ENCODE measurements at places on chromosomes 2 and 18. TPM values are rescaled to one million over a fixed set of nuclear protein-coding genes. Genes with fewer than 3 reads are reported as not detected.

GRCh38 chr2:74439373-74439772 lies 2.4 kb downstream of the RTKN start:
- H3K27me3 ChIP-seq, result peaks cover 20% of the 10 kb centered on the region
- H3K4me1 ChIP-seq, result peaks cover 17% of the 10 kb centered on the region
- H3K36me3 ChIP-seq, result no peaks in the 10 kb centered on the region
- no peak overlapping the region for H3K4me3 ChIP-seq
- no peak for DNase-seq
- H3K27ac ChIP-seq, result no peak overlapping the region

DNA sequence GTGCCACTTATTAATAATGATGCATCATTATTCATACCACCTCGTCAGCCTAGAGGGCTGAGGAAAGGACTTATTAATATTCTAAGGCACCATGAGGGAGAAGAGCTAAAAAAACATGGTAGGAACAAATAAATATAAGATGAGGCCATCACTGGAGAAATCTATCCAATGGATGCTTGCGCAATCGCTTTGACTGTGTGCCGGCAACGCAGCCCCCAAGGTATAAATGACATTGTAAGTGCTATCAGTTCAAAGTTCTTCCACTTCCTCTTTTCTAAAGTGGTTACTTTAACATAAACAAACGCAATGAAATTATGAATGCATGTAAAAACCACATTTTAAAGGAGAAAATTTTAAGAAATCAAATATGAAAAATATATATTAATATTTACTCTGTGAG lies 164.6 kb downstream of the EIPR1 start:
- H3K27me3 ChIP-seq, result no peaks in the 10 kb centered on the region
- no peak overlapping the region for H3K4me3 ChIP-seq
- no peak overlapping the region for H3K27ac ChIP-seq
- no peaks in the 10 kb centered on the region for H3K36me3 ChIP-seq
- H3K4me1 ChIP-seq, result peaks cover 12% of the 10 kb centered on the region

GRCh38 chr2:231597014-231597611 lies 4.4 kb downstream of the TEX44 start:
- no peak overlapping the region for H3K27ac ChIP-seq
- no peaks in the 10 kb centered on the region for H3K4me1 ChIP-seq
- H3K4me3 ChIP-seq, result no peak overlapping the region
- no peaks in the 10 kb centered on the region for H3K27me3 ChIP-seq

DNA sequence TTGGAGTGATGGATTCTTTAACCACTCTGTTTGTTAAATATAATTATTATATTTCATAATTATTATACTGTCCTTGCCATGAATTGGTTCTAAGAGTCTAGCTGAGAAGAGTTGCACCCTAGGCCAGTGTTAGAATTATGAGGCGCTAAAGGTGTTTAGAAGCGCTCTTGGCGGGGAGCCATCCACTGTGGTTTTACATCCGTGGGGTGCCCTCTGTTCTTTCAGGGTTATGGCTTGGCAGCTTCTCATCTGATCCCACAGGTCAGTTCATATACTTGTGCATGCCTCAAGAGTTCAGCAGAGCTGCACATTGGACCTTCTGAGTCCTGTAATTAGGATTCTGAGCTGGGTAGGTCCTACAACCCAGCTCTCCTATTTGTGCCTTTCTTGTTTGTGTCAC lies 9.1 kb downstream of the ASAP2 start:
- no peak overlapping the region for H3K4me3 ChIP-seq
- H3K4me1 ChIP-seq, result no peaks in the 10 kb centered on the region
- H3K27ac ChIP-seq, result no peak overlapping the region
- H3K36me3 ChIP-seq, result no peaks in the 10 kb centered on the region
- DNase-seq, result no peak
- H3K27me3 ChIP-seq, result no peaks in the 10 kb centered on the region

DNA sequence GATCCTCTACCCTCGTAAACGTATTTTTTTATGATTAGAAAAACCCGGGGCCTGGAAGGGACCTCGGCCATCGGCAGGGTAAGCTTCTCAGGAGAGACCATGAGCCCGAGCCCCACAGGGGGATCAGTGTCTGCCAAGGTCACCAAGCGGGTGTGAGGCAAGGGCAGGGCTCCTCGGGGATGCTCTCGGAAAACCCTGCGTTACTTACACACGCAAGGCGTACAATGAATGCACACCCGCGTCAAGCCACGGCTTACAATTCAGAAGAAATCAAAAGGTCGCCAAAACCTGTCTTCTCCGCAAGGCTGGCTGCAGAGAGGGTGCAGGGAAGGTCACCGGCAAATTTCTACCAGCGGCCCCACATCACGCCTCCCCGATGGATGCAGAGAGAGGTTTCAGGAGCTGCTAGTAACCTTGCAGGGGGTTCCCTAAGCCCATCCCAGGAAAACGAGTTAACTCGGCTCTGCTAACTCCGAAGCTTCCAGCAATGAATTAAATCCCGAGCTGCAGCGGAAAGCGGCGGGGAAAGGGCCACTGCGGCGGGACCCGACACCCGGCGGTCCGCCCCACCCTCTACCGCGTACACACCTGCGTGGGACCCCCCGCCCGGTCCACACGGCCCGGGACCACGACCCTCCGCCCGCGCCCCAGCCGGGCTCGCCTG lies 638 bp downstream of the ST3GAL5 start:
- H3K4me1 ChIP-seq, result peaks cover 48% of the 10 kb centered on the region
- no peaks in the 10 kb centered on the region for H3K27me3 ChIP-seq
- peak; percentile 59 for DNase-seq

DNA sequence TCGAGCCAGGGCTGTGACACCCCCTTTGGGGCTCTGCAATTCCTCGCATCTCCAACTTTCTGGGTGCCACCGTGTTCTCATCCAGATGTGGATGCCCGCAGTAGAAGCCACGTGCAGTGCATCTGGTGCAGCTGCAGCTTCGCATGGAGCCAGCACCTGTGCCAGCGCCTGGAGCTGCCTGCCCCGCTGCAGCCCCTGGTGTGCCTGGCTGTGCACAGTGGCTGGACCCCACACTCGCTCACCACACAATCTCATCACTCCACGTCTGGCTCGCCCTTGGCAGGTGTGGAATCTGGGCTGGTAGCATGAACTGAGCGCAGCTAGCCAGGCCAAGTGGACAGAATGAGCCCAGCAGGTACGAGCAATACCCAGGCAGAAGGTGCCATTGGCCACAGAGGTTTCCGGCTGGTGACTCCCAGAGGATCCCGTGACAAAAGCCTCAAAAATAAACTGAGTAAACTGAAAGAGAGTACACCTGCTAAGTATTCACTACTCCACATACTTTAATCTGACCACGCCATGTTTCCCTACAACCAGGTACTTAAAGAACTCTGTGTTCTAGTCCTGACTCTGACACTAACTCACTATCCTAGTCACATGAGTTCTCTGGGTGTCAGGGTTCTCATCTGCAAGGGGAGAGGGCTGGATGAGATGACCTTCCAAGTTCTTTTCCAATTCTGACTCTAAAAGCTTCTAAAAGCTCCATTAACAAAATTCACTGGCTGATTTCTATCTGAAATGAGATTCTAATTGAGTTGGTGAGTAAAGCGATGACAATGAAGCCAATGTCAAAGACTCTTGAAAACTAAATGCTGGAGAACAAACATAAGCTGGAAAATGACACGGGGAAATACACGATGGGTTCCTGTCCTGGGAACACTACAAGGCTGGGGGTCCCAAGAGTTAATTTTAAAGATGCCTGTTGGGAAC lies 37.1 kb downstream of the RNF152 start:
- H3K4me3 ChIP-seq, result no peak overlapping the region
- H3K36me3 ChIP-seq, result no peaks in the 10 kb centered on the region
- no peaks in the 10 kb centered on the region for H3K4me1 ChIP-seq
- H3K27ac ChIP-seq, result no peak overlapping the region

GRCh38 chr2:140041239-140041638 lies 1261.0 kb upstream of the NXPH2 start:
- H3K4me1 ChIP-seq, result no peaks in the 10 kb centered on the region
- no peak overlapping the region for H3K27ac ChIP-seq
- no peaks in the 10 kb centered on the region for H3K36me3 ChIP-seq
- H3K4me3 ChIP-seq, result no peak overlapping the region

DNA sequence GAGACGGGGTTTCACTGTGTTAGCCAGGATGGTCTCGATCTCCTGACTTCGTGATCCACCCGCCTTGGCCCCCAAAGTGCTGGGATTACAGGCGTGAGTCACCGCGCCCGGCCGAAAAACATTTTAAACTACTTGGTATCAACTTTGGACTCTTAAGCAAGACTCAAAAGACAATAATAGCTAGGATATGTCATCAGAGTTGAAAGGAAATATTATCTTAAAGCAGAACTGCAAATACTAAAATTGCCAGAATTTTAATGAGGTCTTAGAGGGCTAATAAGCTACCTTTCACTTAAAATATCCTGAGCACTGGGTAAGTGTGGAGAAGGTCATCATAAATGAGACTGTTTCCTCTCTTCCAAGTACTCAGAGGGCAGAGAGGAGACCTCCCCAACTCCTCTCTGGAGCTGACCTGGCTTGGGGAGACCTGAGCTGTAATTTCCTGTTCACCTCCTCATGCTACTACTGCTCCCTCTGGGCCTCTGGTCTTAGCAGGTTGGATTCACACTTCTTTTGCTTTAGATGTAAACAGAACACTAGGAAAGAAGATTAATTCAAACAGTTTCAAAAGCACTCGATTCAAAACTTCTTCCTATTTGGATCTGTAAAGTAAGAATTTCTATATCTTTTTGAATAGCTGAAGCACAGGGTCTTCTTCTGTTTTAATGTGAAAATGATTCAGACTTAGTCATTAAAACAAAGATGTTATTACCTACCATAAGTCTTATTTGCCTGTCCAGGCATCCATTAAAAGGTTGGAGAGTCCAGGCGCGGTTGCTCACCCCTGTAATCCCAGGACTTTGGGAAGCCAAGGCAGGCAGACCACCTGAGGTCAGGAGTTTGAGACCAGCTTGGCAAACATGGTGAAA lies 16.5 kb downstream of the CNRIP1 start:
- no peak for DNase-seq
- H3K27ac ChIP-seq, result no peak overlapping the region
- no peak overlapping the region for H3K4me3 ChIP-seq
- H3K36me3 ChIP-seq, result no peaks in the 10 kb centered on the region
- H3K4me1 ChIP-seq, result no peaks in the 10 kb centered on the region

GRCh38 chr2:134014196-134014960 lies 239.5 kb upstream of the MGAT5 start:
- no peaks in the 10 kb centered on the region for H3K4me1 ChIP-seq
- H3K36me3 ChIP-seq, result no peaks in the 10 kb centered on the region
- no peak overlapping the region for H3K4me3 ChIP-seq
- no peaks in the 10 kb centered on the region for H3K27me3 ChIP-seq

DNA sequence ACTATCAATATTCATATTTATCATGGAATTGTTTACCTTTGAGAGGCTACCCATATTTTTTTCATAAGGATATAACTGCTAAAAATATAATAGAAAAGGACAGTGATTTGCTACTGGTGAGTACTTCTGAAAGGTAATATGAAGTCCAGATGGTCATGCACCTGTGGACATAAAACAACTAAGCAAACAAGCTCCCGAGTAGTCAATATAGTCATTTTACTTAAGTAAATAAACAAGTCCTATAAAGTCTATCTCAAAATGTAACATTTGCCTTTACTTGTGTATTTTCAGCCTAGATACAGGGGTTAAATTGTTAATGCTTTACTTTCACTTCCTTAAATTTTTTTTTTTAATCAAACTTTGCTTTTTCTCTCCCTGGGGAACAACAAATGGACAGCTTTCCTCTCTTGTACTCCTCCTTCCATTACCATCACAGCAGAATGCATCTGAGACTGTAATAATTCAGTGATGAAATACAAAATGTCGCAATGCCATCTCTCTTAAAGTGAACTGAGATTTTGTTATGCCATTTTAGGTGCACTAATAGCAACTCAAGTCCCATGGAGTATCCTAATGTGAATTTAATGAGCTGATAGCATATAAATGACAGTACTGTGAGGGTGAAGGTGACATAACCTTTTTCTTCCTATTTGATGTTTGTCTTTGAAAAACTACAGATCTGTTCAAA lies 1325.4 kb upstream of the ZEB2 start:
- H3K27ac ChIP-seq, result no peak overlapping the region
- no peaks in the 10 kb centered on the region for H3K4me1 ChIP-seq
- no peak overlapping the region for H3K4me3 ChIP-seq
- no peak for DNase-seq
- H3K36me3 ChIP-seq, result no peaks in the 10 kb centered on the region

GRCh38 chr2:98359986-98360385 lies 13.7 kb downstream of the CNGA3 start:
- H3K27me3 ChIP-seq, result no peaks in the 10 kb centered on the region
- no peak overlapping the region for H3K4me3 ChIP-seq
- H3K27ac ChIP-seq, result no peak overlapping the region
- H3K4me1 ChIP-seq, result no peaks in the 10 kb centered on the region

DNA sequence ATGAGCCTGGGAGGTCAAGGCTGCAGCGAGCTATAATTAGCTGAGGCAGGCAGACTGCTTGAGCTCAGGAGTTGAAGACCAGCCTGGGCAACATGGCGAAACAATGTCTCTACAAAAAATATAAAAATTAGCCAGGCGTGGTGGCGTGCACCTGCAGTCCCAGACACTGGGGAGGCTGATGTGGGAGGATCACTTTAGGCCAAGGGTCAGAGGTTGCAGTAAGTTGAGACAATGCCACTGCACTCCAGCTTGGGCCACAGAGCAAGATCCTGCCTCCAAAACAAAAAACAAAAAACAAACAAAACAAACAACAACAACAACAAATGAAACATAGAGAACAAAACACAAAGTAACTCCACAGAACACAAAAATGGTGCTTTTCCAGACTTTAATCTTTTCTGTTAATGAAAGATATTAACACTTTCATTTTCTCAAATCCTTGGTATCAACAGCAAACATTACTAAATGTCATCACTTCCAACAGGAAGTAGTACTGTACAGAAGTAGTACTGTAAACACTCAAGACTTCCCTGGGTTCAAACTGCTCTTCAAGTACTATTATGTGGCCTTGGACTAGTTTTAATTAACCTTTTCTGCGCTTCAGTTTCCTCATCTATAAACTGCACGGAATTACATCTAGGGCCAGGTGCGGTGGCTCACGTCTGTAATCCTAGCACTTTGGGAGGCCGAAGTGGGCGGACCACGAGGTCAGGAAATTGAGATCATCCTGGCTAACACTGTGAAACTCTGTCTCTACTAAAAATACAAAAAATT lies 27.9 kb downstream of the PUM2 start:
- H3K27ac ChIP-seq, result no peak overlapping the region
- DNase-seq, result no peak
- no peaks in the 10 kb centered on the region for H3K27me3 ChIP-seq
- no peak overlapping the region for H3K4me3 ChIP-seq

GRCh38 chr18:10099539-10100140 lies 185.8 kb downstream of the VAPA start:
- H3K27me3 ChIP-seq, result no peaks in the 10 kb centered on the region

GRCh38 chr2:44801289-44801840 lies 140.1 kb upstream of the SIX3 start:
- H3K27me3 ChIP-seq, result peaks cover 45% of the 10 kb centered on the region
- H3K4me3 ChIP-seq, result no peak overlapping the region
- H3K4me1 ChIP-seq, result peaks cover 7% of the 10 kb centered on the region
- no peak for DNase-seq
- H3K27ac ChIP-seq, result no peak overlapping the region

SERPINB12 gene
- total RNA-seq, result not detected

KCTD1 gene
- 3.4 TPM for total RNA-seq

TANC1 gene
- 0.50 TPM for total RNA-seq

MBOAT2 gene
- 1.5 TPM for total RNA-seq

TEKT4 gene
- total RNA-seq, result not detected

KCNG2 gene
- not detected for total RNA-seq

FAM124B gene
- total RNA-seq, result 0.17 TPM

CD302 gene
- total RNA-seq, result 1.0 TPM

ARHGAP15 gene
- total RNA-seq, result 225 TPM

WNT6 gene
- total RNA-seq, result 0.26 TPM

INPP5D gene
- 117 TPM for total RNA-seq

Measured in CD4-positive, alpha-beta memory T cell (primary cell).